ENCODE measurements at places on chromosomes 13 and 19. TPM values are rescaled to one million over a fixed set of nuclear protein-coding genes. Genes with fewer than 3 reads are reported as not detected.

ZNF415 gene
- not detected for total RNA-seq

CBY2 gene
- total RNA-seq, result not detected

FLT1 gene
- total RNA-seq, result 0.02 TPM

RNF225 gene
- 0.08 TPM for total RNA-seq

FFAR2 gene
- total RNA-seq, result not detected

BRME1 gene
- total RNA-seq, result 0.46 TPM

LRG1 gene
- total RNA-seq, result 0.06 TPM

CCL25 gene
- total RNA-seq, result not detected
